ENCODE measurements at places on chromosomes 5 and 9.

DNA sequence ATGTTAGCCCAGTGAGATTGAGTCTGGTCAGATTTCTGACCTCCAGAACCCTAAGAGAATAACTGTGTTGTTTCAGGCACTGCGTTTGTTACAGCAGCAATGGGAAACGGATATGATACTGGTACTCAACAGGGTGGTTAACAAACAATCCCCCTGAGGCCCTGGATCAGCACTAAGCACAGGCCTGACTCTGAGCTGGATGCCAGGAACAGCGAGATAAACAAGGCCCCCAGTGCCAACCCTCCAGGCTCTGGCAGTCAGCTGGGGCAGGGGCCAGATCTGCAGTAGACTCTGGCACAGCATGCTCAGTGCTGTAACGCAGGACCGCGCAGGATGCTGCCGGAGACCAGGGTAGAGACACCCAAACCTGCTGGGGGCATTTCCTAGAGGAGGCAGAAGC lies 22.1 kb downstream of the CPLX2 start:
- DNase-seq, result no peak

DNA sequence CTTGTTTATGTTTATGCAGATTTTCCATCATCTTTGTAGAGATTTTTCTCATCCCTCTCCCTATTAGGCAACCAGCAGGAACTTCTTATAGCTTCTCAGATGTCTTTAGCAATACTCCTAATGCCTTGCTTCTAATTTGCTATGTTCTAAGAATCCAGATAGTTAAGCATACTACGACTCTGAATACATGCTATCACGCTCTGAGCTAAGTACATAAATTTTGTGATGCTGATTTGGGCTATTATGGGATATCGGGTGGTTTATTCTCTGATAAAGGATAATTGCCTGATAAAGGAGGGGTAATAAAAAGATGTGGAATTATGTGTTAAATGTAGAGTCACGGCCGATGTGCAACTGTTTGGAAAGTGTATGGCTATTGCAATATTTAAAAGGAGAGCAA lies 6.5 kb upstream of the FBXL7 start:
- no peak for DNase-seq

GRCh38 chr5:34977934-34978613 lies 48.7 kb downstream of the DNAJC21 start:
- no peak for DNase-seq

DNA sequence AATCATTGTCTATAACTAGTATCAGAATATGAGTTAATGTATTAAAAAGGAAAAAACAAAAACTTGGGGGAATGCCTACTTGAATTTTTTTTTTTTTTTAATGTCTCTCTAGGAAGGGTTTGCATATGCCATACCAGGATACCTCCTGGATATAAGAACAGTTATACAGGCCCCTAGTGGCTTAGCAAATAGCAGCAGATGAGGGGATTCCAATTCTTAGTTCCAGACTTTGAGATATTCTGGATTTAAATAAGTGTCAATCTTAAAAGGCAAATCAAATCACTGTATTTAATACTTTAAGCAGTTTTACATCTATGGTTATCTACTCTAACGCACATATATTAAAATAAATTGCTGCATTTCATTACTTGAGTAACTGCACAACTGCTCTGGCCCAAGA lies 1055.5 kb upstream of the DMAC1 start:
- no peak for DNase-seq

DNA sequence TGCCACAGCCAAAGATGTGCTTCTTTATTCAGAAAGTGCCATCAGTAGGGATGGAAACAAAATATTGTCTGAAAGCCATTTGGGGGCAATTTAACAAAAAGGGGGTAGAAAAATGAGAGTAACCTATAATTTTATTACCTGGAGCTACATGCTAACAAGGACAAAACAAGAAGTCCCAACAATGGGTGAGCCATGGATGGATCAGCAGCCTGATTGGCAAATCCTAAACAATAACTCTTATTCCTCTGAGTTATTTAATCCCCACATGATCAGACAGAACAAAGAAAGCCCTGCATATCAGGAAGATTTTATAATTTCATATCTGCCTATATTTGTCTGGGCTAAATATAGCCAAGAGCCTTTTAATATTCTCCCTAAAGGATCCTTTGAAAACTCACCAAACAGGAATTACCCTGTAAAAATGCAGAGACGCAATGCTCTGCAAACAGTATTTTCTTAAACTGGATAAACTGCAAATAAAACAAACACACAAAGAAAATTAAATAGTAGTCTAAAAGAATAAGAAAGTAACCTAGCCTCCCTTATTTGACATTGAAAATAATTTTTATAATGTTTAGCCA lies 483.4 kb downstream of the ZNF608 start:
- DNase-seq, result peak; percentile 5

GRCh38 chr9:116124472-116125040 lies 29.0 kb upstream of the PAPPA start:
- no peak for DNase-seq

DNA sequence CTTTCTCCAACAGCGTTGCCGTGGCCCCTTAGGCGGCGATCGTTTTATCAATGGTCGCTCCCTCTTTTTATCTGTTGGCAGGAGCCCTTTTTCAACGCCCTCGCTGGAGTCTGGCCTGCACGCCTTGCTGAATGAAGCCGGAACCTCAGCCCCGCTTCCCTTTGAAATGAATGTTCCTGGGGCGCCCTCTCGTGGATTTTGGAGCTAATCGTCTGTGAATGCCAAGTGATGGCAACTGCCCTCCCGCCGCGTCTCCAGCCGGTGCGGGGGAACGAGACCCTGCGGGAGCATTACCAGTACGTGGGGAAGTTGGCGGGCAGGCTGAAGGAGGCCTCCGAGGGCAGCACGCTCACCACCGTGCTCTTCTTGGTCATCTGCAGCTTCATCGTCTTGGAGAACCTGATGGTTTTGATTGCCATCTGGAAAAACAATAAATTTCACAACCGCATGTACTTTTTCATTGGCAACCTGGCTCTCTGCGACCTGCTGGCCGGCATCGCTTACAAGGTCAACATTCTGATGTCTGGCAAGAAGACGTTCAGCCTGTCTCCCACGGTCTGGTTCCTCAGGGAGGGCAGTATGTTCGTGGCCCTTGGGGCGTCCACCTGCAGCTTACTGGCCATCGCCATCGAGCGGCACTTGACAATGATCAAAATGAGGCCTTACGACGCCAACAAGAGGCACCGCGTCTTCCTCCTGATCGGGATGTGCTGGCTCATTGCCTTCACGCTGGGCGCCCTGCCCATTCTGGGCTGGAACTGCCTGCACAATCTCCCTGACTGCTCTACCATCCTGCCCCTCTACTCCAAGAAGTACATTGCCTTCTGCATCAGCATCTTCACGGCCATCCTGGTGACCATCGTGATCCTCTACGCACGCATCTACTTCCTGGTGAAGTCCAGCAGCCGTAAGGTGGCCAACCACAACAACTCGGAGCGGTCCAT lies 10.0 kb downstream of the S1PR3 start:
- DNase-seq, result no peak
